ENCODE measurements at places on chromosomes 2 and 18.
A peak's percentile ranks its signal among the peaks of the same experiment; 100 is the strongest.

- ATAC-seq, result peak; percentile 98
These were observed 24.9 kb downstream of the CIDEA start for GRCh38 chr18:12278741-12279682.

- ATAC-seq, result no peak
These were observed 1003.2 kb upstream of the FAM98A start for GRCh38 chr2:34602262-34602661.

- ATAC-seq, result peak; percentile 72
These were observed 722 bp upstream of the C2orf15 start for GRCh38 chr2:99140860-99141109.

DNA sequence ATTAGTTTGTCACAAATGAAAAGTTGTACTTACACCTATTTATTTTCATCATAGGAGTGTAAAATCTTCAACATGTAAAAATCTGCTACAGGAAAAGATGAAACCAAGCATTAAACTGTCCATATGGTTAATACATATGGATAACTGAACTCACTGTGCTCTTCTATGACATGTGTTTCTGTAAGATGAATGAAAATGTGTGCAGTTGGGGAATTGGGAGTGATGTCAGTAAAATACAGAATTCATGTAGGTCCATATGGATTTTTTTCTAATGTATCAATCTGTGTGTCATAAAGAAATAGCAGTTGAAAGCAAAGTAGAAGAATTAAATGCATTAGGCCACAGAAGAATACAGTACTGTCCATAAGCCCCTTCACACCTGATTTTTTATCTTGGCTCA, 178.4 kb upstream of the COL3A1 start:
- ATAC-seq, result no peak

- no peak for ATAC-seq
These were observed 60.3 kb downstream of the RPIA start for GRCh38 chr2:88751768-88752167.

GRCh38 chr2:34004936-34005335, 405.8 kb upstream of the FAM98A start:
- ATAC-seq, result no peak

- ATAC-seq, result no peak
These were observed 74.9 kb upstream of the DOCK10 start for GRCh38 chr2:225117051-225117716.

GRCh38 chr2:161067846-161068350, 92.3 kb upstream of the TANK start:
- ATAC-seq, result no peak

- no peak for ATAC-seq
These were observed 123.7 kb downstream of the TNS1 start for GRCh38 chr2:217878915-217879590.

- no peak for ATAC-seq
These were observed 755 bp upstream of the ATP9B start for GRCh38 chr18:79068341-79068936.

DNA sequence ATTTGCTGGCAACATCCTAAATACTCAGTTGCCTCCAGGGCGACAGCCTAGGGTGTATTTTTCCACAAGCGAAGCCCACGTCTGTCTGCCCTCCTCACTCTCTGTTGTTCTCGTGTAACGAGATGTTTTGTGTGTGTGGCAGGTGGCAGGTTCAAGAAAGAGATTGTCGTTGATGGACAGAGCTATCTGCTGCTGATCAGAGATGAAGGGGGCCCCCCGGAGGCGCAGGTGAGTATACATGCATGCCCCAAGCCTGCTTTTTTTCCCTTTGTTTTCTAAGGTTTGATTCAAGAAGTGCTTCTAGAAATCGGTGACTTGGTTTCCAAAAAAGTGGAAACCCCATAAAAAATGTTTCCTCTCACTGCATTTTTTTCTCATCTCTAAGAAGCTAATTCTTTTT, 247.0 kb downstream of the AGAP1 start:
- no peak for ATAC-seq

DNA sequence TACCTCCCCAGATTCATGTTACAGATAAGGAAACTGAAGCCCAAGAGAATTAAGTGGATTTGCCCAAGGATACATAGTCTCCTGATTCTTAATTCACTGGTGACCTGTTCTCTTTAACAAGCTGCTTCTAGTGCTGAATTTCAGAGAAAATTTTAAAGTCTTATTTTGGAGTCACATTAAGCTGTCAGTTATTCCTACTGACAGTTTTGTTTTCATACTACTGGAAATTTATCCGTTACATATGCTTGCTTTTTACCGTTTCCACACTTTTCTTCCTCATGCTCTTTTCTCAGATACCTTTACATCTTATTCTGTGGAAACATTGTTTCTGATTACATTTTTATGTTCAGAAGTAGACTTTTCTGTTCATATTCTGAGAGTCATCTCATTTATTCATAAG, 1.3 kb downstream of the MOB4 start:
- no peak for ATAC-seq

DNA sequence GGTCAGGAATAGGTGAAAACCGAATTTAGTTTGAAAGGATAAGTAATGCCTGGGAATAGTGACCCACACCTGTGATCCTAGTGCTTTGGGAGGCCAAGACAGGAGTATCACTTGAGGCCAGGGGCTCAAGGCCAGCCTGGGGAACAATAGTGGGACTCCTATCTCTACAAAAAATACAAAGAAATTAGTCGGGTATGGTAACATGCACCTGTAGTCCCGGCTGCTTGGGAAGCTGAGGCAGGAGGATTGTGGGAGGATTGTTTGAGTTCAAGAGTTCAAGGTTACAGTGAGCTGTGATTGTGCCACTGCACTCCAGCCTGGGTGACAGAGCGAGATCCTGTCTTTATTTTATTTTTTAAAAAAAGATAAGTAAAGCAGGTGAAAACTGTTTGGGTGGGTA, 3.8 kb upstream of the MYO1B start:
- ATAC-seq, result no peak

DNA sequence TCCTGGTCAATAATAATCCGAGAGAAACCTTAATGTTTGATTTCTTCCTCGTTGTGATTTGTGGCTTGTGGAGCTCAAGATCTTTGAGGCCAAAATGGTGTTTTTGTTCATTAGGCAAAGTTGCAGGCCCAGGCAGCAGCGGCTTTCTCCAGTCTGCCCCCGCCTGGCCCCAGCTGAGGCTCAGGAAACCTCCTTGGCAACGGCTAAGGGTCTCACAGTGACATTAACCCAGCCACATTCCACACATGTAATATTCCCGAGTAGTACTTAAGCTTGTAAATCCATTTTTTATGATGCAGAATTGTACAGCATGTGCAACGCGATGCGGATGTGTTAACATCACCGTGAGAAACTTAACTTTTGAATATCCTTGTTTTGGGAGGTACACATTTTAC, 200.1 kb downstream of the BCL11A start:
- ATAC-seq, result no peak

DNA sequence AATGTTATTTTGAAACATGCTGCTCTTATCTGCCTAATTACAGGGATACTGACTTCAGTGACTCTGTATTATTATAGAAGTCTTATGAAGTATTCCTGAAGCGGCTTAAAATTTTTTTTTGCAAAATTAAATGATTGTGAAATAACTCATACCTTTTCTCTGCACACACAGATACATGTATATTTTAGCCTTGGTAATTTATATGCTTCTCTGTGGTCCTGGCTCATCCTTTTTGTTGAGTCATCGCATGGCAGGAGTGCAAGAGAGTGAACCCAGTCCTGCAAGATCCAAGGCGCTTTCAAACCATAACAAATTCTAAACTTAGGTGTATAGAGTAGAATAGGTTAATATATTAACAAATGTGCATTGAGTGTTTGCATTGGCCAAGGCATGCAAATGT, 8.6 kb downstream of the CCNT2 start:
- ATAC-seq, result no peak

DNA sequence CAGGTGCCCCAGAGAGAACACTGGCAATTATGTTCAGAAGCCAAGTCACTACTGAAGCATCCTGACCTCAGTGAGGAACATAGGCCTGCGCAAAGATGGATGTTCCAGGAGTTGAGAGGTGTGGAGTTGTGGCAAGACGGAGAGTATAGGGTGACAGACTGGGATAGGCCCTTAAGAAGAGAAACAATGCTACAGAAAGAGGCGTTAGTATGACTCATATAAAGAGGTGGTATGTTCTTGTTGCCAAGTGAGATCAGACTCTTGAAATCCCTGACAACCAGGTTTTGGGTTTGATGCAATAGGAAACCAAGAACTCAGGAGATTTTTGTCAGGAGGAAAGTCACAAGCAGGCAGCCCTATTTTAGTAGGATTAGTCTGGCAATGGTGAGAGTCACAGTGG, 185.6 kb downstream of the RIT2 start:
- no peak for ATAC-seq

GRCh38 chr18:52343138-52343537, 3.1 kb downstream of the DCC start:
- ATAC-seq, result no peak

GRCh38 chr2:44916291-44916690, 25.2 kb upstream of the SIX3 start:
- no peak for ATAC-seq

- ATAC-seq, result no peak
These were observed 33.3 kb downstream of the STAT1 start for GRCh38 chr2:190980630-190981209.

Data from gastroesophageal sphincter (tissue), 4 donors.